NCI-H748 treated with DMSO at 0.1 percent for 48 hours (cell line): ENCODE measurements at places on chromosomes 5 and 9.
A peak's percentile ranks its signal among the peaks of the same experiment; 100 is the strongest.

GRCh38 chr9:121204121-121204520 is 2.5 kb upstream of the RAB14 start:
- no peak for DNase-seq

DNA sequence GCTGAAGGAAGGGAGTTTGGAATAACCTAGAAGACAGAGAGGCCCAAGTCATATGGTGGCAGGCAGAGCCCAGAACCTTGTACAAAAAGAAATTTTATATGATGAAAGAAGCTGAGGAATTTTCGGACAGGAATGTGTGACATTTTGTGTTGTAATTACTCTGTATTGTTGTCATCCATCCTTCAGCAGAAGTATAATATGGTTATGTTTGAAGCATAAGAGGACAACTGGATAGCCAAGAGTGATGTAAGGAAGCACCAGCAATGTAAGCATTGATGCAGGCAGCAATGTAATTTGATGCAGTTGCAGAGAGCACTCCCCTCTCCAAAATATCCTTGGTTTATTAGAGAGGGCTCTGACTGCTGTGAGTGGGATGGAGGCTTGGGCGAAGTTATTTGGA is 19.1 kb upstream of the SNX2 start:
- DNase-seq: no peak

- DNase-seq: peak; percentile 85
These were observed 946.3 kb upstream of the COX7C start for GRCh38 chr5:85671223-85671970.

DNA sequence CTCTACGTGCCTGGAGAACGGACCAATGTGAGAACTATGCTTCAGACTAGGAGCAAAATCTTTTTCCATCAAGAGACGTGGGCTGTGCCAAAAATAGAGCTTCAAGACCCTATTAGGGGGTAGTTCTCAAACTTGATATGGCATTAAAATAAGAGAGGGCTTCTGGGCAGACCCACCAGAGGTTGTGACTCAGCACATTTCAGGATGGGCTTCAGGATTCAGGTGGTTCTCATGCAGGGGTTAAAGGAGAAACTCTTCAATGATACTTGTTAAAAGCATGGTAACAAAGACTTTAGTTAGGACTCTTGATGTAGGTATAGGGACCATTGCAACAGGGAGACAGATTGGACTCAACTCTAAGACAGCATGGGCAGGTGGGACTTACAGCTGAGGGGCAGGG is 195.5 kb downstream of the RGS3 start:
- DNase-seq: no peak

GRCh38 chr5:37323607-37324006 is 47.3 kb downstream of the NUP155 start:
- DNase-seq: no peak

GRCh38 chr5:143665866-143666265 is 146.1 kb upstream of the HMHB1 start:
- no peak for DNase-seq

DNA sequence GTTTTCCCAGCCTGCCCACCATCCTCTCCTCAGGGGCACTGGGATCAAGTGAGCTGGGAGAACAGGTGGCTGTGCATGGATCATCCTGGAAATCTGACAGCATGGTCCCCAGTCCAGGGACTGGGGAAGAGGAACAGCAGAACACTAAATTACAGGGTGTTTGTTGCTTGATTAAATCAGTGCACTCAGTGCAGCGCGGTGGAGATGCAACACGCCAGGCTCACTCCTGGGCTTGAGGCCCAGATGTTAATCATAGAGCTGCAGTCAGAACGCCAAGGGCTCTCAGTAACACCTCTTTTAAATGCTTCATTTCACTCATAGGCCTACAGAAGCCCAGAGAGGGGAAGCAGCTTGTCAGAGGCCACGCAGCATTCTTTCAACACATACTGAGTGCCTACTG is 14.2 kb upstream of the LARP1 start:
- DNase-seq: no peak

GRCh38 chr5:172005708-172006320 is 624 bp downstream of the FBXW11 start:
- peak; percentile 11 for DNase-seq

DNA sequence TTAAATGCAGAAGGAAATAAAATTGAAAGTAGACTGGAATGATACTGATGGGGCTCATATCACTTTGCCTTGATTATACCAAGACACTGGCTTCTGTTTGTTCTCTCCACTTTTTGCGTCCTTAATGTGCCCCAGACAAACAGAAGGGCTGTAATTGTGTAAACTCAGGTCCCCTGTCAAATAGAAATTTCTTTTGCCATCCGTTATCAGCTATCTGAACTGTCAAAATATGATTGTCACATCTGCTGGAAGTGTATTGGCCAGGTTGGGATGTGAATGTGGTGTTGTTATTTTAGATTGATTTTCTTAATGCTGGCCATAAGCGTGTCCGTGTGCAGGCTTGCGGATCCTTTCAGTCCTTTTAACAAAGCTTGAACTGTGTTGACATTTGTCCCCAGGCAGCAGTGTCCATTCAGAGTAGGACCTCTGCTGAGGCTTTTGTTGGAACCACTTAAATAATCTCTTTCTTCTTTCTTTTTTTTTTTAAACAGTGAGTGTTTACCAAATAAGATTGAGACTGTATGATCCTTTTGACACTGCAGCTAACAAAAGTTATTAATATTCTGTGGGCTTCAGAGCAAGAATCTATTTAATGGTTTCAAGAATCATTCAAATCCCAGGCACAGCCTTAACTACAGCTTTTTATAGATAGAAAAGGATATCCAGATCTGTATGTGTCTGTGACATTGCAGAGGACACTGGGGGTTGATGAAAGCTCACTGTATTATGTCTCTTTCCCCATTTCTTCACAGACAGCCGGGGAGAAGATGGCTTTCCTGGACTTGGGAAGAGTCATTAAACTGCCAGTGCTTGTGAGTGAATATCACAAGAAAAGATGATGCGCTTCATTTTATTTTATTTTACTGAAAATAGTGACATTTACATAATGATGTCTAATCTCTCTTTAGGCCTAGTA is 171.7 kb downstream of the ZNF608 start:
- no peak for DNase-seq

DNA sequence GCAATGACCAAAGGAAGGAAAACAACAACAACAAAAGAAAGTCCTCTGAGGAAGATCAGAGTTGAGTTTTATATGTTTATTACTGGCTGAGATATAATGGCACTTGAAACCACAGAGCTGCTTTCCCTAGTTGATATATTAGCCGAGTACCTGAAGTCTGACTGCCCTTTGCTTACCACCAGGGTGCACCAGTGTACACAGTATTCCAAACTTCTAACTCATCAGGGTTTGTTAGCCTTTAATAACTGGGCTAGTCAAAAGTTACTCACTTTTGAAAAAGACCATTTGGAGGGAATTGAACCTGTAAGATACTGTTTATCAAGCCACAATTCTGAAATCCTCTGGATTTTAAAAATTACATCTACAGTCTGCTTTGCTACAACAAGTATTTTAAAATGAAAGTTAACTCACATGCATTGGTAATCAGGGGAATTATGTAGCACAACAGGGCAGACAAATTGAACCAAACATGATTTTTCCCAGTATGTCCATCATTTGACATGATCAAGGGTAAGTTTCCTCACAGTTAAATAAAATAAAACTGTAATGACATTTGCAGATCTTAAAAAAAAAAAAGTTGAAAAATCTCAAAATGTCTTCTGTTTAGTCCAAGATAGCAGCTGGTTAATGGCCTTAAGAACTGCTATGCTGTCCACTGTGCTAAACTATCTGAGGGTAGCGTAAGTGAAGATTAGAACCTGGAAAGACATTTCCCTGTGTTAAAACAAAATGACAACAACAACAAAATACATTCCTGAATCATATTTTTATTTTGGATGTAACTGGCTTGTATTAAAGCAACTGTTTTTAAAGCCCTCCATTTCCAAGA is 57.3 kb upstream of the C6 start:
- peak; percentile 70 for DNase-seq

DNA sequence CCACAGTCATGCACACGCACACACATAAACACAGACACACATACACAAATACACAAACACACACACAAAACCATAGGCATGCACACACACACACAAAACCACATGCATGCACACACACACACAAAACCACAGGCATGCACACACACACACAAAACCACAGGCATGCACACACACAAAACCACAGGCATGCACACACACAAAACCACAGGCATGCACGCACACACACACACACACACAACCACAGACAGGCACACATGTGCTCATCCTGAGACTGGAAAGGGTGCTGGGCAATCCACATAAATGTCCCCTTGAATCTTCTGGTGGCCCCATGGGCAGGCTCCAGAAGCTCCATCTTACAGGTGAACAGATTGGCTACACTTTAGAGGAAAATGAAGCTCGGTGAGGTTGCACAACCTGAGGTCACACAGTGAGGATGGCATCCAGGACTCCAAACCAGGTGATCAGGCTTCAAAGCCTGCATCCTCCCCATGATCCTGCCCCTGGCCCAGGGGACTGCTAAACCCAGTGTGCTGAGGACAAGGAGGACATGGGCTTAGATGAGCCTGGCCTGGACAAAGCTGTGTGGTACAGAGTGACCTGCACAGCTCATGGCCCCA is 144.8 kb downstream of the GADD45G start:
- no peak for DNase-seq

- no peak for DNase-seq
These were observed 67.2 kb downstream of the PRLR start for GRCh38 chr5:35162848-35163709.

- DNase-seq: no peak
These were observed 536.9 kb upstream of the WWC1 start for GRCh38 chr5:167754501-167755021.
